IMR-90 (cell line): ENCODE measurements at places on chromosomes 2 and 18. TPM values are rescaled to one million over a fixed set of nuclear protein-coding genes. Genes with fewer than 3 reads are reported as not detected.

The CNDP1 gene
- not detected in 2 replicates for total RNA-seq

The SRSF7 gene
- 148 and 260 TPM in 2 replicates for total RNA-seq

The CRYBA2 gene
- not detected in 2 replicates for total RNA-seq

The LRP2 gene
- total RNA-seq, result not detected in 2 replicates

The PIEZO2 gene
- 3.3 and 4.1 TPM in 2 replicates for total RNA-seq

The LANCL1 gene
- total RNA-seq, result 46.4 and 53.8 TPM in 2 replicates

The TUBA4B gene
- total RNA-seq, result not detected in 2 replicates

The PRSS56 gene
- total RNA-seq, result not detected in 2 replicates

The CIAO1 gene
- 85.5 and 94.3 TPM in 2 replicates for total RNA-seq

The WDR43 gene
- total RNA-seq, result 220 and 300 TPM in 2 replicates

The MAT2A gene
- 94.1 and 98.9 TPM in 2 replicates for total RNA-seq
